ENCODE measurements at places on chromosomes 7 and 10.

DNA sequence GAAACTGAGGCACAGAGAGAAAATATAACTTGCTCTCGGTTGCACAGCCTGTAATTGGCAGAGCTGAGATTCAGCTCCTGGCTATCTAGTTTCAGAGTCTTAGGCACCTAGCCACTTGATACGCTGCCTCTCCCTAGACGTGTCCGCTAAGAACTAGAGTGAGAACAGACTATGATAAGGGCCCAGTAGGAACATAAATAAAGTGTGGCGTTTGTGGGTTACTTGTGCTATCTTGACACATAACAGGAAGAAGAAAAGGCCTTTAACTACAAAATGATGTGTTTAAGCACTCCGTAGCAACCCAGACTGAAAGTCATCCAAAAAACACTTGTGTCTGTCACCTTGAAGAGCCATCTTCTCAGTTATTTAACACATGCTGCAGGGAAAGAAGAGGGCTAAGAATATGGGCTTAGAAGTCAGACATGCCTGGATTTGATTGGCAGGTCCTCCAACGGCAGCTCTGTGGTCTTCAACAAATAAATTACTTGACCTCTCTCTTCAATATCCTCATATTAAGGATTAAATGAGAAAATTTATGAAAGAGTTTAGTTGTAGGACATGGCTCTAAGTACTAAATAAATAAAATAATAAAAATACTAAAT, 96.2 kb downstream of the SGMS1 start:
- no peak for DNase-seq

DNA sequence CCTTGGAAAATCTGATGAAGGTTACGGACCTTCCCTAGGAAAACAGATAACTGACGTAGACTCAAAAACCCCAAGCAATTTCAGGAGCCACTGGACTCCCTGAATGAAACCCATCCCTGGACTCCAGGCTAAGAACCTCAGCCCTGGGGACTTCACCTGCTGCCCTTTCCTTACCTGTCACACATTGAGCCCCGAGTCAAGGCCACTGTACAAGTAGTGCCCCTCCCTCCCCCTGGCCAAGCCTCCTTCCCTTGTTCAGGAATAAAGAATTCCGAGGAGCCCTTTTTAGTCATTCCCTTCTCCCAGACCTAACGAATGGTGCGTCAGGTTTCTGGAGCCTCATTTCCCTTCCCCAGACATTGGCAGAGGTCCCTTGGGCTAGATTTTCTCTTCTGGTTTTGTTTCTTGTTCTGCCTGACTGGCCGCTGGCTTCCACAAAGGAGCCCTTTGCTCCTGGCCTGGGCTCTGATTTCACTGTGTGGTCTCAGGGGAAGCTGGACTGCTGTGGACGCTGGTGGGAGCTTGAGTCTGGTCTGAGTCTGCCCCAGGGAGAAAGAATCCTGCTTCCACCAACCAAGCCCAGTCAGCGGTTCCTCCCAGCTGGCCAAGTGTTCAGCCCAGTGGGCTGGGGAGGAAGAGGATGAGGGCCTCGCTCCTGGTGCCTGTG, 31.7 kb downstream of the ZNF775 start:
- DNase-seq = no peak

DNA sequence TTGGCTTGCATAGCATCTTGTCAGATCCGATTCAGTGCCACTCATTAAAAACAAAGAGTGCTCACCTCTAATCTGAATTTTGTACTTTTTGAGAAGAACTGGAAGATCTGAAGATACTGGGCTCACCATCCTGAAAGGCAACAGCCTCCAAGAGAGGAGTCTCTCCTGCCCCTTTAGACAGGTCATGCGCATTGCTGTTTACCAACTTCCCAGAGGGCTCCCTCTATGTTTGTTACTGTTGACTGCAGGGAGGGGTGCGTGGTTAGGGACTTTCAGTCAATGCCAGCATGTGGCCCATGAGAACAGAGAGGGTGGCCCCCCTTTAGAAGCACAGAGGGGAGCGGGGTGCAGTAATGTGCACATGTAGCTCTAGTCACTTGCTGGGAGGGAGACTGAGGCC, 33.2 kb upstream of the CABCOCO1 start:
- no peak for DNase-seq

GRCh38 chr7:4725014-4725849, 43.1 kb downstream of the FOXK1 start:
- DNase-seq = no peak

GRCh38 chr10:6578795-6579182, 1.3 kb downstream of the PRKCQ start:
- DNase-seq = no peak

DNA sequence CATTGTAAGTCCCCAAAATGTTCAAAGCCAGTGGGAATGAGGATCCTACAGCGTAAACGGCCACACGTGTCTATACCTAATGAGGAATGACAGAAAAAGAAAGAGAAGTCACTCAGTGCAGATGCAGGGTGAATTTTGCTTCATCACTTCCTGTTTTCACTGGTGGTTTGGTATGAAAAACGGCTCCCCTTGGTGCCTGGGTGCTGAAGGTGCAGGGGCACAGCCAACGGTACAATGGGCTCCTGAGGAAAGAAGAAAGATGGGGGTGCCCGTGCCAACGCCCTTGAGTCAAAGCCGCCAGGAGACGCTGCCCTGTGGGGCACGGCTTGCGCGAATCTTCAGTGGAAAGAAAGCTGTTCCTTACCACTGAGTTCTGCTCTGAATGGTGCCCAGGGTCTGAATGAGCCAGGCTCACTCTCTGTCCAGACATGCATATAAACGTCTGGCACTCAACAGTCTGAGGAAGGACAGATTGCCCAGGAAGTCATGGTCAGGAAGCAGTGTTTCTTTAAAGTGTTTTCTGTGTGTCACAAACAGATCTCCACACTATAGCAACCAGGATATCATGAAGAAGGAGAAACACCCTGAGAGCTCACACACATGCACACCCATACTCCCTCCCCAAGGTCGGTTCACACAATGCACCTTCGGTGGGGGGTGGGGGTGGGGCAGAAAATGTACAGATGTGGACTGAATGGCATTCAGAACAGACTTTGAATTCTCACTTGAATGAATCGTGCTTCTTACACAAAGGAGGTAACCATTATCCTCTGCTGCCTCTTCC, 105.8 kb downstream of the ELMO1 start:
- DNase-seq = no peak

- DNase-seq = no peak
Observed at GRCh38 chr10:127905001-127905847, 1.7 kb upstream of the PTPRE start.

DNA sequence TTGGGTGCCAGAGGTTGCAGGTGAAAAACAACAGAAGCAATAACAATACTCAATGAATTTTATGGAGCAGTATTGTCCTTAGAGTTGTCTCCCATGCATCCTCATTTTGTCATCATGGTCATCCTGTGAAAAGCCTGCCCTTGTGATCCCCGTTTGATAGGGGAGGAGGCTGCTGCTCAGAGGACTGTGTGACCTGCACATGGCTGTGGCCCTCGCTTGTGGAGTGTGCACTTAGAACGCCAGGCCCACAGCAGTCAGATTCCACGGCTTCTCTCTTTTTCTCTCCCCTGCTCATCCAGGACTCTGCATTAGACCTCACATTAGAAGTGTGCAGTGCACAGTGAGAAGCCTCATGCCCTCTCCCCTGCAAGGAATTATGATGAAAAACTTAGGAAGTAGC, 491.1 kb upstream of the KLF6 start:
- DNase-seq = no peak

GRCh38 chr7:36814311-36814710, 90.0 kb upstream of the AOAH start:
- no peak for DNase-seq

- no peak for DNase-seq
Observed at GRCh38 chr10:35895331-35895730, 253.2 kb upstream of the FZD8 start.

GRCh38 chr7:135509839-135510591, at the start of gene CNOT4:
CNOT4 (minus strand) TSS chr7:135510102; CDS start chr7:135438331, 71,771 bp downstream.
- DNase-seq = peak; percentile 91

GRCh38 chr7:33853361-33854062, 51.8 kb upstream of the BMPER start:
- DNase-seq = no peak

- DNase-seq = no peak
Observed at GRCh38 chr7:53609185-53609584, 573.8 kb downstream of the POM121L12 start.

- DNase-seq = no peak
Observed at GRCh38 chr10:44581996-44582395, 197.1 kb upstream of the CXCL12 start.

- DNase-seq = no peak
Observed at GRCh38 chr7:30173058-30173897, 38.5 kb downstream of the MTURN start.

DNA sequence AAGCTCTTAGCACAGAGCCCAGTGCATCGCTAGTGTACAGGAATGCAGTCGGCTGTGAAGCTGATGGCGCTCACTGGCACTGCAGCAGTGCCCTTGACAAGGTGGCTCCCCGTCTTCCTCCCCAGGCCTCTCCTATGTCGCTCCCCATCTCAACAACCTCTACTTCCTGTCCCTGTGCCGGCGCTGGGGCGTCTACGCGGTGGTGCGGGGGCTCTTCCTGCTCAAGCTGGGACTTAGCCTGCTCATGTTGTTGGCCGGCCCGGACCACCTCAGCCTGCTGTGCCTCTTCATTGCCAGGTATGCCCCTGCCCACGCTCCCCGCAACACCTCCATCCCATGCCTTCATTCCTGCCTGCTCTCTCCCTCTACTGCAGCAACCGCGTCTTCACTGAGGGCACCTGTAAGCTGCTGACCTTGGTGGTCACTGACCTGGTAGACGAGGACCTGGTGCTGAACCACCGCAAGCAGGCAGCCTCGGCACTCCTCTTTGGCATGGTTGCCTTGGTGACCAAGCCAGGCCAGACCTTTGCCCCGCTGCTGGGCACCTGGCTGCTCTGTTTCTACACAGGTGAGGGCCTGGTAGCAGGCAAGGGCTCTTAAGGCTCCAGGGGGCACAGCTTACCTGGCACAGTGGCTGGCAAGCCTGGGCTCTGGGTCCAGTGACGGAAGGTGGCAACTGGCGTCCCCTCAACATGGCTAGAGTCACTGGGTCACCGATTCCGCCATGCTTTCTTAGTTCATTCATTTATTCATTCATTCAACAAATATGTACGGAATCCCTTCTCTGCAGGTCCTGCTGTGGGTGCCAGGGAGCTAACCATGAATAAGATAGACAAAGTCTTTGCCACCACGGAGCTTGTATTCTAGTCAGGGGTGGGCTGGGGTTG, 22.3 kb upstream of the C10orf95 start:
- no peak for DNase-seq

DNA sequence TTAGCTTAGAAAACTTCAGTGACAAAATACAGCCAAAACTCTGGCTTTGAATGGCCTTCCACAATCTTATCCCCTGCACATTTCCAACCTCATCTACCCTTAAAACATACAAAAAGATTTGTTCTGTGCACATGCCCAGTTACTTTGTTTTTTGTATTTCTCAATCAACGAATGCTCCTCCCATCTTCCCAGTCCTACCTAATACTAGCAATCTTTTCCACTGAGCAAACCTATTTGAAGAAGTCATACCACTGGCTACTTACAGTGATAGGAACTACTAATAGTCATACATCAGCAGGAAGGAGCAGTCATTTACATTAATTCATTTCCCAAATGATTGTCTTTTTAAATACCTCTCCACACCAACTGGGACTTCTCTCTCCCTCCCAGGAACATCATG, 2.5 kb downstream of the USP54 start:
- no peak for DNase-seq

DNA sequence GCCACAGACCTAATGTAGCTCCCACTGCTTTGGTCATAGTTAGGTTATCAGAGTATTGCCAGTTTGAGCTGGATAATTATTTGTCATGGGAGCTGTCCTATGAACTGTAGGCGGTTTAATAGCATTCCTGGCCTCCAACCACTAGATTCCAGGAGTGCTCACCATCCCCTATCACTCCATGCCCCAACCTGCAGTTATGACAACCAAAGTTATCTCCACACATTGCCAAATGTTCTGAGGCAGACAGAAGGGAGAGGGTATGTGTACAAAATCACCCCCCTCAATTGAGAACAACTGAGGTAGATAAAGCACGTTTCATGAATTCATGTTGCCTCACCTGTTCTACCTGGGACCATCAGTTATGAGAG, 119.0 kb upstream of the CACUL1 start:
- DNase-seq = peak; percentile 24

GRCh38 chr7:16114633-16115032, 306.7 kb downstream of the CRPPA start:
- DNase-seq = no peak

DNA sequence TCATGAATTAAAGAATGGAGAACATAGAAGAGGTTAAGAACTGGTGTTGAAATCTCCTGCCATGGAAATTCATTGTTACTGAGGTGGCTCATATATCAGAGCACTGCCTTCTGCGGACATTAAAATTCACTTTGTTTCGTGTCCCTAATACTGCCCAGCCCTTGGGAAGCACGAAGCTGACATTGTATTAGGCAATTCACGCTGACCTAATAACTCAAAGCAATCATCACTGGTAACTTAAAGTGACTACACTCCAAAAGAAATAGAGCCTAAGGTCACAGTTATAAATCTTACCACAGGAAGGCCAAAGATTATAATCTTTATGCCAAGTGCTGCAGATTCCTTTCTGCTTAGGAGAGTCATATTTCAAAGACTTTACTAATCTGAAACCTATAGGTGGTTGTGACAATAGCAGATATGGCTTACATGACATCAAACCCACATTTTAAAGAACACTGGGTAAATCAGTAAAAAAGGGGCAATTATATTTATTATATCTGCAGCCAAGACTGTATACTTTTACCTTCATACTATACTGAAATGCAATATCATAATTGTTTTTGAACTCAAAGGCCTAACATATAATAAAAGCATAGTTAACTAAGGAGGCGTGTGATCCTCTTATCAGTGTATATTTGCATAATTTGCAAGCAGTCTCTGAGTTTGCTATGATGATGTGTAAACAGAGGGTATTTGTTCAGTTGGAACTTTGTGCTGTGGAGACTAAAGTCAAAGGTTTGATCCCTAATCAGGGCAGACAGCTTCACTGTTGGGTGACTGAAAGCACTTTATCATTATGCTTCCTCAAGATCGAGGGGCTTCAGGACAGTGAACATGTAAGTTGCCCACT, 51.9 kb upstream of the CAPZA2 start:
- no peak for DNase-seq

- DNase-seq = no peak
Observed at GRCh38 chr7:107161415-107161814, 7.4 kb upstream of the HBP1 start.

GRCh38 chr10:53839440-53840039, 961.5 kb downstream of the PCDH15 start:
- no peak for DNase-seq

GRCh38 chr7:2085804-2086203, 146.9 kb downstream of the MAD1L1 start:
- DNase-seq = no peak

GRCh38 chr7:142323706-142324105, 65.8 kb upstream of the PRSS58 start:
- DNase-seq = peak; percentile 50

Measured in urothelium cell line (cell line).